ENCODE measurements at places on chromosomes 11 and 22.

GRCh38 chr22:19631899-19632667 lies 82.2 kb upstream of the SEPTIN5 start:
- peak; percentile 48 for DNase-seq

DNA sequence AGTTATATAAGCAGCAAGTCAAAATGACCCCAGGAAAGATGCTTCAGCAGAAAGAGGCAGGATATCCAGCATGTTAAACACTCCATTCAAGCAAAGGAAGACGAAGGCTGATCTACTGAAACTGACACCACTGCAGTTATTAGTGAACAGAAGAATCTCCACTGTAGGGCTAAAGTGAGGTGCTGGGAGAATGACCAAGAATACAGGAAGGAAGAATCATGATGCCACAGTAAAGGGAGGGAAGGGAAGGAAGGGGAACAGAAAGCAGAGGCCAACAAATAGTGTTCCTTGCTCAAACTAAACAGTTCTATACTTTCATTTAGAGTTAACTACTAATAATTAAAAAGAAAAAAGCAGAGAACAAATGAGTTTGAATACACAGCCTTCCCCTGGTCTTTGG lies 92.5 kb downstream of the SIK3 start:
- no peak for DNase-seq

GRCh38 chr11:110968348-110969062 lies 256.3 kb upstream of the ARHGAP20 start:
- no peak for DNase-seq

GRCh38 chr11:93984196-93984567 lies 37.0 kb upstream of the HEPHL1 start:
- no peak for DNase-seq

DNA sequence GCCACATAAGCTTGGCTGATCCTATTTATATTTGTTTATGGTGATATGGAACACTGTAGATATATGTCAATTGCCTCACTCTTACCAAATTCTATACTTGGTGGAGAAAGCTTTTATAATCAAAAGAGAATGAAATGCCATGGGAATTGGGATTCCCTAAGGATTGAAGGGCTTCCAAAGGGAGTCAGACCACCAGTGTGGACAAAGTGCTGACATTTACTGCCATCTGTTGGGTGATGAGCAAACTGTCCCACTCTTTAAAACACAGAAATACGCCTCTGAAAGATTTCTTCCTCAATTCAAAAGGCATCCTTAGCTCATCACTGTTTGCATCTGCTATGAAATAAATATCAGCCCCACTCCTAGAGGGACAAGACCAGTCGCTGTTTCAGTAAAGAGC lies 7.1 kb downstream of the SLC1A2 start:
- DNase-seq = peak; percentile 37

- DNase-seq = no peak
These were observed 2.2 kb downstream of the TLCD5 start for GRCh38 chr11:120327311-120327710.

GRCh38 chr11:17714356-17714854 lies 5.0 kb upstream of the MYOD1 start:
- no peak for DNase-seq

DNA sequence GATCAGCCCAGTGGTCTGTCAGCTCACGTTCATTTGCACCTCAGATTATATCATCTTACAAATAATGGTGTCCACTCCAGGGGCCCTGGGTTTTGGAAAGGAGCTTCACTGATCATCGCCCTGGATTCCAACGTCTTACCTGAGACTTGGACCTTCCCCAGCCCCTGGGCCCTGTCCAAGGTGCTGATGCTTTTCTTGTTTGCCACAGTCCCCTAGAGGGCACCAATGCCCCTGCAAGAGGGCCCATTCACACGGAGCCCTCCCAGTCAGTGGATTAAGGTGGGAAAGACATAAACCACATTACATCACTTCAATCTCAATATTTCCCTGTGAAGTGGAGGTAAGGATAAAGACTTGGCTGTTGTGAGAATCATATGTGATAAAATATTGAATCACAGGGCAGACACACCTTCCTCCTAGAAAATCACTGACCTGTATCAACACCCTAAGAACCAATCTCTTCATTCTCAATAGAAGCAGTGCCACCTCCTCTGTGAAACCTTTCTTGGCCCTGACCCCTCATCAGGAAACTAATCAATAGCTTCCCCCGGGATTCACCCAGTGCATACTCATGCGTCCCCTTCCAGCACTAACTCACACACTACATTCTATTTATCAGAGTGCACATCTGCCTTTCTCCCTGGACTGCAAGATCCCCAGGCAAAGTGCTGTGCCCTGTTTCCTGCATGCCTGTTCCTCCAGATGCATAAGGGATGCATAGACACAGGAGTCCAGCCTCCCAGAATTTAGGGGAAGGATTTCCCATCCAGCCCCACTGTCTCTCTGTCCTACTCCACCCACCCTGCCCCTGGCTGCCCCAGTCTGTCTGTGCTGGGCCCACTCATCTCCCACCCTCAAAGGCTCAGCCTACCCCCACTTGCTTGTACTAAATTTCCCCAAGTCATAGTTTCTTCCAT lies 167.0 kb downstream of the BUD13 start:
- DNase-seq = no peak

DNA sequence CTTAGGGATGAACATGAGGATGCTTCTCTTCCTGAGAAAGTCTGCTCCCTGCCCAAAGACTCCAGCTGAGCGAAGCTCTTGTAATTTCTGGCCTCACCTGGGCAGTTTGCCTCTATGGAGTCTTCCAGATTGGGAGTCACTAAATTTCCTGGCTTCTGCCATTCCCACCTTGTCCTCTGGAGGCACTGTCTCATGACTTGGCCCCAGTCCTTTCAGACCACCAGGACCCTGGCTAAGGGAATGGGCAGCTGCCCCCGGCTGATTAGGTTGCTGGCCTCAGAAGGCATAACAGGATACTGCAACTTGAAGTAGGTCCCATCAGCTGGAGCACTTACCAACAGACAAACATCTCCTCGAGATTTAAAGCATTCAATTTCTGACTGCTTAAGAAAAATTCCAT lies 128.1 kb upstream of the SPON1 start:
- DNase-seq = no peak

DNA sequence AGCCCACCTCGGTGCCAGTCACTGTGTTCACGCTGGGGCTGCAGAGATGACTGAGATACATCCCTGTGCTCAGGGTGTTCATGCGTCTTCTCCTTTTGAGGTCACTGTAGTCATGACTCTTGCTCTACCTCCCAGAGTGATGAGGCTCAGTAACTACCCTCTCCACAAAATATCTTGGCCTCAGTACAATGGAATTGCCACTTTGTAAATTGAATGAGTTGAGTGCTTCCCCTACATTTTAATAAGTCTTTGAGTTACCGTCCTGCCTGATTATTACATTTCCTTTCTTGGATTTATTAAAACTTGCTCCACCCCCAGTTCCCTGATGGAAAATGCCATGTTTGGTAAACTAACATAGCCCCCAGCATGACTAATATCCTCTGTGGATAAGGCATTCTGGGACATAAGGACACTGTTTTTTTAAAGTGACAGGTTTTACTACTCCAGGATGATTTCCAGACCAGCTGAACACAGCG lies 15.9 kb downstream of the PRSS23 start:
- DNase-seq = peak; percentile 54

GRCh38 chr11:26087120-26087935 lies 244.6 kb upstream of the ANO3 start:
- DNase-seq = no peak

GRCh38 chr22:36998620-36999351 lies 20.5 kb downstream of the TST start:
- DNase-seq = no peak

- no peak for DNase-seq
These were observed 29.0 kb downstream of the MYH9 start for GRCh38 chr22:36358533-36359469.

DNA sequence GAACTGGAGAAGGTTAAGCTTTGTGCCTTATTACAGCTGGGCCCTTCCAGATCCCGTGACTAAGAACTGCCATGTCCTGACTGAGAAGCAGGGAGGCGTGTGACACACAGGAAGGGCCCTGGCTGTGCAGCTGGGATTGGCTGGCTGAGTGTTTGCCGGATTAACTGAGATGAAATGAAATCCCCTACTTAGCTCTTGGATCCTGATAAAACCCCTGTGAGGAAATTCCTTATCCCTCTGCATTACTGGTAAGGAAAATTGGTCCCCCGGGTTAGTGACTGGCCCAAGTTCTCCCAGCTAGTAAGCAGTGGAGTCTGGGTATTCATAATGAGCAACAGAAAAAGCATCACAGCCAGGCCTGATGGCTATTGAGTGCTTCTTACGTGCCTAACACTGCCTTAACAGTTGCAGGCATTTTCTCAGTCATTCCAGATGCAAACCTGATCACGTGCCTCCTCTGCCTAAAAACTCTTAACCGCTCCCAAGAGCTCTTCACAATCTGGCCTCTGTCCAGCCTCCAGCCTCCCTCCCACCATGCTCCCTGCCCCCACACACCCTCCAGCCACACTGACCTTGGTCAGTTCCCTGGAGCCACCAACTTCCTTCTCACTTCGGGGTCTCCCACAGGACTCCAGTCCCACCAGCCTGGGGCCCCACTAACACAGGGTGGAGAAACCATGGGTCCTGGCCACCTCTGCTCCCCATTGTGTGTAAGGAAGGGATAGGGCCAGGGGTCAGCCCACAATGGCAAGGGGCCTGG lies 37.8 kb downstream of the ARRB1 start:
- DNase-seq = peak; percentile 82

DNA sequence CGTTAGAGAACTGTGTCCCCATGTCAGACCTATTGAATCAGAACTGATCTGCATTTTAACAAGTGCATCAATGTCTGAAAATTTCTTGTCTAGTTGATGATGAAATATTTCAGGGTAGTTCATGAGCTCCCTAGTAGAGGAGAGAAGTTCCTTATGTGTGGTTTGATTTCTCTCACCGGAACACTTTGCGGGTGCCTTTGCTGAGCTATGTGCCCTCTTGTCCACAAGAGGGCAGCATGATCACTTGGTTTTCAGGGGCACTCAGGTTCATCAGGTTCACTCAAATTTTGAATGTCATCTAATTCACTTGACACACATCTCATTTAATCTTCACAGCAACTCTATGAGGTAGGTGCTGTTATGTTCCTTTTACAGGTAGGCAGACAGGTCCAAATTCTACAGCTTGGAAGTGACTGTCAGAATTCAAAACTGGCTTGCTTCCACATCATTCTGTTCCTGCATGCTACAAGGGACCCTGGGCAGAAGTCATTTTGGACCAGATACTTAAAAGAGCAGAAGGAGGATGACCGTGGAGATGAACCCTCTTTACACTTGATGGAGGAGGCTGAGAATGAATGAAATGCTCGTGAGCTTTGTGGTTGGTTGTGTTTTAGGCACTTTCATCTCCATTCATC lies 55.6 kb downstream of the P4HA3 start:
- DNase-seq = peak; percentile 64

DNA sequence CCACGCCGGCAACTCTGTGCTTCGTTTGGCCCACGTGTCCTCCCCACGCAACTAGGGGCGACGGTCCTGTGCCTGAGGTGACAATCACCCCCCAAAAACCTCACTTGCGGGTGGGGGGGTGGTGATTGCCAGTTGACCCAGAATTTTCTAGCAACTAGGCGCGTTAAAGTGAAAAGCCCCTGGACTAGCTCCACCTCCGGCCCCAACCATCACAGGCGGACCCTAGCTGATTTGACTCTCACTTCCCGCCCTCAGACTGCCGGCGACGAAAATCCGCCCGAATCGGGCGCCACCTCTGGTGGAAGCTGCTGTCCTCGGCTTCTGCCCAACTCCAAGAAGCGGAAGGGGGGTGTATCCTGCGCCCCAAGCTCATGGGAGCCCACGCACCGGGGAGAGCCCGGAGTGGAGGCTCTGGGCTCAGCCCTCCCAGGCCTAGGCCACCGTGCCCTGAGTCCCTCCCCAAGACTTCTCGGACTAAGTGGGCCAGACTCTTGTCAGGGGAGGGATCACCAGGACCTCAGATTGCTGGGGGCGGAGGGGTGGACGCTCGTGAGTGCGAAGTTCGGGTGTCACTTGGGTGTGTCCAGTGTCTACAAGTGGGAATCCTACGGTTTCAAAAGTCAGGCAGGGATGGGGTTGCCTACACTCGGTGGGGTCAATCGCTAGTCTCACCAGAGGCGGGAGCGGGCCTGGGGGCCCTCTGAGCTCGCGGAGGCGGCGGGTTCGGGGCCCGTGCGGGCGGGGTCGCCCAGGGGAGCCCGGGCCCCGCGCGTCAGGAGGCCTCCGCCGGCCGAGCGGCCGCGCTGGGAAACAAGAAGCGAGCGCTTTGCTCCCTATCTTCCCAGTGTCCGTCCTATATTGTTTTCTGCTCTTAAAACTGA lies 12.3 kb downstream of the PAX6 start:
- no peak for DNase-seq

GRCh38 chr11:364991-365725 lies 4.1 kb upstream of the B4GALNT4 start:
- no peak for DNase-seq

DNA sequence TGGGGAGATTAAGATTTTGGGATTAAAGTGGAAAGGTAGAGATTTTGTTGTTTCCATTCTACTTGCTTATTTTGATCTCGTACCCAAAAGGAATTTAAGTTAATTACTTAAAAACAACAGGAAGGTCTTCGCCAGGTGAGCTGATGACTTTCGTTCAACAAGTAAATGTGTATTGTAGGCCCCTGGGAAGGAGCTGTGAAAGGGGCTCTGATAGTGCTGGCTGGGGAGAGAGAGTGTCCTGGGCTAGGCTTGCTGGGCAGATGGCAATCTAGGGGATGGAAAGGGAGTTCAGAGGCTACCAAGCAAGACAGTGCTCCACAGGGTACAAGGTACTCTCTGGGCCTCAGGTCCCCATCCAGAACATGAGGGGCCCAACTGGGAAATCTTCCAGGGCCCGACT lies 189.4 kb downstream of the CEP164 start:
- DNase-seq = no peak

DNA sequence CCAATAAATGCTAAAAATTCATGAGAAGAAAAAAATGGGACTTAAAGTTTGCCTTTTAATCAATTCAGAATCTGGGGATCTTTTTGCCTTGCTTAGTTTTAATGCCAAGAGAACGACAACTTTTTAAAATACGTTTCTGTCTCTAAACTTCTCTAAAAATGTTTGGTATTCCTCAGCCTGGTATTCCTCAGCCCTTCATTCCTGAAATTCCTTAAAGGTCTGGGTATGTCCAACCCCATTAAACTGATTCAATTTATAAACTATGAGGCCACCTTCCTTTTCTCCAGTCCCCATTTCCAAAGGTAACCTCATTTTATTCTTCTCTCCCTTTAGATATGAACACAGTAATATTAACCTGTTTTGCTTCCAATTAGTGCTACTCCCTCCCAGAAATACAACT lies 16.6 kb downstream of the POLA2 start:
- DNase-seq = no peak

DNA sequence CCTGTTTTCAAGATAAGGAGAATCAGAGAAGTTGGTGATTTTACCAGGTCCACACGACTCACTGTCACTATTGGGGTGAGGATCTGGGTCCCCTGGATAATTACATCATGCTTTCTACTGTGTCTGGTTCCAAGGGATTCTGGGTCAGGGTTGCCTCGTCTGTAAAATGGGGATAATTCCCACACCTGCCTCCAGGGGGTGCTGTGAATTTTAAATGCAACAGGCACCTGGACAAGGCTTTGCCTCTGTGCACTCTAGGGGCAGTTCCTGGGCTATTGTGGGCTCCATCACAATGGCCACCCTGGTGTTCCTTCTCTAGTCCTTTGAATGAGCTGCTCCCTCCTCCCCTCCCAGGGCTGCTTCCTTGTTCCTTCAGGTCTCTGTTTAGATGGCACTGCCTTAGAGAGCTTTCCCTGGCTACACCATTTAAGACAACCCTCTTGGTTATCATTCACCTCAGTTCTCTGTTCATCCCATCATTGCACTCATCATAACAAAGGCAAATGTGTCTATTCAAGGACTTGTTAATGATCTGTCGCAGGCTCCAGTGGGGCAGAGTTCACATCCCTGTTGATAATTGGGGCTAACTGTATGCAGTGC lies 178.6 kb downstream of the MIAT start:
- peak; percentile 43 for DNase-seq

Data from hepatic stellate cell (primary cell).